Umbilical cord (tissue), 2 donors: ENCODE measurements at places on chromosomes 13 and 19. TPM values are rescaled to one million over a fixed set of nuclear protein-coding genes. Genes with fewer than 3 reads are reported as not detected.

NKG7 gene
- not detected for total RNA-seq

ARL11 gene
- 2.9 TPM for total RNA-seq

PLEKHJ1 gene
- 29.4 TPM for total RNA-seq

CEACAM20 gene
- total RNA-seq, result not detected

PLK5 gene
- not detected for total RNA-seq

ZNF586 gene
- 19.3 TPM for total RNA-seq

ANGPTL8 gene
- not detected for total RNA-seq

COMP gene
- 162 TPM for total RNA-seq

ICAM4 gene
- total RNA-seq, result 4.1 TPM

NUMBL gene
- 27.2 TPM for total RNA-seq

ZNF836 gene
- 11.6 TPM for total RNA-seq

EPS8L1 gene
- total RNA-seq, result 5.8 TPM

DIAPH3 gene
- total RNA-seq, result 4.8 TPM

ZNF69 gene
- 27.9 TPM for total RNA-seq

IGSF23 gene
- not detected for total RNA-seq

OXGR1 gene
- total RNA-seq, result 1.9 TPM

MBD3L2 gene
- total RNA-seq, result not detected

GPR4 gene
- 0.48 TPM for total RNA-seq

CNN1 gene
- total RNA-seq, result 1,035 TPM

CEACAM3 gene
- total RNA-seq, result 3.4 TPM

IRGC gene
- not detected for total RNA-seq

CYP2F1 gene
- not detected for total RNA-seq

TOMM40 gene
- 14.9 TPM for total RNA-seq
